ENCODE measurements at places on chromosomes 5 and 9.

DNA sequence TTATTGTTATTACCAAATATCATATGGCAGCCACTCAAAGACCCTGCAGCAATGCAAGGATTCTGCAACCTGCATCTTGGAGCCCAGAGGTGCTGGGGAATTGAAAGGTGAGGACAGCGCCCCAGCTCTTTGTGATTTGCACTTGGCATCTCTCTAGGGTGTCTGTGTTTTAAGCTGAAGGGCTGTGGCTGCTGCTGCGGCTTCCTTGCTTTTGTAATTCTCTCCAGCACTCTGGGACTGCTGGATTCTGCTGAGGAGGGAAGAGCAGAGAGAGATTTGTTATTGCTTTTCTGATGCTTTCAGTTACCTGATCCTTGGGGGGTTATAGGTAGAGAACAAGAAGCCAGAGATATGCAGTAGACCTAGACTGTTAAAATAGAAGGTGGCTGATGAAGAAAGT, 562.4 kb downstream of the EBF1 start:
- DNase-seq, result no peak

GRCh38 chr5:72355706-72356299, 35.6 kb downstream of the PTCD2 start:
- DNase-seq, result peak; percentile 62

DNA sequence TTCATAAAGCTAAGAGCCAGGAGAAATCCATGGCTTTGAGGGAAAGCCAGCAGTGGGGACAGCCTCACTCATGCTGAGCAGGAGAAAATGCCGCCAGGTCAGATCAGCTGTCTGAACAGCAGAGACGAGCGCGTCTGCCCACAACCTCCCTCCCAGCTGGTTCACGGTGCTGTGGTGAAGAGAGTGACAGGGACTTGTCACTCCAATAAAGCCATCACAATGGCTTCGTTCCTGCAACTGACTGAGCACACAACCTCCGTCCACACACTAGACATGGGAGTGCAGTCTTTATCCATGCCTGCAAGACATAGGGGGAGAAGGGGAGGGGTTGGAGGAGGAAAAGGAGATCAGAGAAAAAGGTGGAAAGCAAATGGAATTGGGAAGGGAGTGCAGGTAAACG, 206.9 kb downstream of the GABBR2 start:
- no peak for DNase-seq

DNA sequence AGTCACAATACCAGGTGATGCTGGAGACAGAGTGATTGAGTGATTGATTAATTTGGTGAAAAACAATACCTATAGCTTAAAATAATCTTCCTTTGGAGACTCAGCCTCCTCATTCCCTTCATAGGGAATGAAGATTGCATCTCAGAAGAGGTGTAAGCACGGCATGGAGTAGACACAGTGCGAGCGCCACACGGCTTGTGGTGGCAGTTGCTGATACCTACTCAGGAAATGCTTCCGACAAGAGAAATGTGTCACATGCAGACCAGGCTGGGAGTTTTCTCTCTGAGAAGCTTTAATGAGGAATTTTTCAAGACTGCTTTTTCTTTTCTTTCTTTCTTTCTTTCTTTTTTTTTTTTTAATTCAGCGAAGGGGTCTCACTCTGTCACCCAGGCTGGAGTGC, 211.8 kb upstream of the OTULINL start:
- no peak for DNase-seq

DNA sequence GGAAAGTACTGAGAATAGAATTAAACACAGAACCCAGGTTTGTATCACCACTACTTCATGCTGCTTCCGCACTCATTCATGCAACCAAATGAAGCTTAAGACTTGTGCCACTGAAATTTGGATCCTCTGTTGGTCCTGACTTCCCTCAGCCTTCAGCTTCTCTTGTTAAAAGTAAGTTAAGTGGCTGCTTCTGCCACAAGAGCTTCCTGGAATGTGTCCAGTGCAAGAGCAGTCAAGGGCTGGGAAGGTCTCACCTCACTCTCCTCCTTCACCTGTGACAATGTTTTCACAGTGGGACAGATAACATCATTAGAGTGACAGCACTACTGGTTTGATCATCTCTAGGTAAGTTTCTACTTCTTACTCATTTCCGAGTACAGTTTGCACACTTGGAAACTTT, 7.9 kb downstream of the SNCAIP start:
- no peak for DNase-seq

DNA sequence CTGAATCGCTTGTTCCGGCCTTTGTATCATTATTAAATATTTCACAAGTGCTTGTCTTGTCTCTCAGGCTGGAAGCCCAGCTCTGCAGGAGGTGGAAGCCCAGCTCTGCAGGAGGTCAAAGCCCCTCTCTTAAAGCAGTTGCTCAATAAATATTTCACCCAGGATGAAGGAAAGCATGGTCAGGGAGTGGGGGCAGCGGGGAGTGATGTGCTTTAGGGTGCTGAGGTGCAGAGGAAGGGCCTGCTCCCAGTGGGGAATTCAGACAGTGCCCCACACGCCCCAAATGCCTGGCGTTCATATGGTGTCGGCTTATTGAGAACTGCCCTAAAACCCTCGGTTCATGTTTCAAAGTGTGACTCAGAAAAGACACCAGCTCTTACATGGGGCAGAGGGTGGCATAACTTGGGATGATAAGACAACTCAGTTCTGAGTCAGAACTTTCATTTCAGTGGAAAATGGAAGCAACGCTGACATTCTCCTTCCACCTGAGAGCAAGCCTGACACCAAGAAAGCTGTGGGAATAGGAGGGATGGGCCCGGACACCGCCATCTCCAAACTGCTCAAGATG, 114.3 kb upstream of the DAP start:
- DNase-seq, result peak; percentile 19

DNA sequence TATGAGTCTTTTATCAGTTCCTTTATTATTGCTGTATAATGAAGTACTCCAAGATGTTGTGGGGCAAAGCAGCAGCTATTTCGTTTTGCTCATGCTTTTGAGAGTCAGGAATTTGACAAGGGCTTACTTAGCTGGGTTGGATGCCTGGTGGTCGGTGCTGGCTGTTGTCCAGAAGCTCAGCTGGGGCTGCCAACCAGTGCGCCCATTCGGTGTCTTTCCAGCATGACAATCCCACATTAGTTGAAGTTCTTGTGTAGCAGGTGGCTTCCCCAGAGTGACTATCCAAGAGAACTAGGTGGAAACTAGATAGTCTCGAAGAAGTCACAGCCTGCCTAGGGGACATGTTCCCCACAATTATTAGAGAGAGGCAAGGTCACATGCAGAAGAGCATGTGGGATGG, 3.4 kb upstream of the FLT4 start:
- no peak for DNase-seq
